SK-N-SH (cell line): ENCODE measurements at places on chromosomes 11 and 22. TPM values are rescaled to one million over a fixed set of nuclear protein-coding genes. Genes with fewer than 3 reads are reported as not detected.

DUSP8 gene
- 2.0 and 2.2 TPM in 2 replicates for polyA plus RNA-seq

HOATZ gene
- polyA plus RNA-seq: 4.4 and 4.9 TPM in 2 replicates

NCAM1 gene
- polyA plus RNA-seq: 19.4 and 20.7 TPM in 2 replicates

DNA sequence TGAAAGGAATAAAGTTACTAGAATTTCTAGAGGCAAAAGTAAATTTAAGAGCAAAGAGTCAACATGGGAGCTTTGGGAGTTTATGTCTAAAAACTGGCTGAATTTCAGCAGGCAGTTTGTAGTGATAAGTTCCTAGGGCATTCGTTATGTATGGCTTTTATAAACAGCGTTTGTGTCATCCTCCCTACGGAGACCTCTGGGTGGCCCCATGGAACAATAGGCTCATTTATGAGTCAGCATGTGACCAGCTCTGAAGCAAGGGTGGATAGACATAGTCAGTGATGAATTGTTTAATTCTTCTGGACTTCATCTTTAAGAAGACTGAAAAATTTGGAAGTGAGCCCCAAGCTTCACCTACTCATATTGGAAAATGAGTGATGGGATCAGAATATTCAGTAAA is 37.1 kb downstream of the SVIP start:
- H3K4me1 ChIP-seq: peaks cover 21% of the 10 kb centered on the region
- DNase-seq: no peak
- no peaks in the 10 kb centered on the region for H3K36me3 ChIP-seq

DNA sequence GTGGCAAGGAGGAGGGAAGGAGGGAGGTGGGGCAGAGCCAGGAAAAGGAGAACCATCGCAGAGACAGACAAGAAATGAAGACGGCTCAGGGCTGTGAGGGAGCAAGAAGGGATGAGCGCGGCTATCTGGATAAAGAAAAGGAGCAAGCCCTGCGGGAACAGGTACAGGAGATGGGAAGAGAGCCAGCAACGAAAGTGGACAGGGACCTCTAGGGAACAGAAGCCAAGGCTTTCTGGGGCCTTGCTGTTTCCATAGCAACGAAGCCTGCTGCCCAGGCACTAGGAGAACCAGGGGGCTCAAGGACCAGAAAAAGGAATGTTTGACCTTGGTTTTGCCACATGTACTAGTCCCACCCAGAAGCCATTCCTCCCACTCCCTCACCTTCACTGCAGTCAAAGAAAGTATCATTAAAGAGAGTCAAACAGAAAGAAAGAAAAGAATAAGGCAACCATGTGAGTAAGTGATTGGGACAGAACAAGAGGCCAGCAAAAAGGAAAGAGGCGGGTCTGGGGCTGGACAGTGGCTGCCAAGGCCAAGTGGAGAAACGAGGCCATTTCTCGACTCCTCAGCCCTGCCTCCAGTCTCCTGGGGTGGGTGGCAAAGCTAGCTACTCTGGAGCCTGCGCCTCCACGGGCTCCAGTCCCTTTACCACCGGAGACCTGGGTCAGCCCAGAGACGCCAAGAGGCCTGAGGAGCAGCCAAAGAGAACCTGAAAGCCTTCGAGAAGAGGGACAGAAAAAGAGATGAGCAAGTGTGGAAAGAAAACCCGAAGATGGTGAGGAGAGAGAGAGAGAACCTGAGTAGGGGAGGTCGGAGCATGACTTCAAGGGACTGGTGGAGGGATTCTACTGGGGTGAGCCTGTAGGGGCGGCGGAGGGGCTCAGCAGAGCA is 35.1 kb downstream of the NRXN2 start:
- peaks cover 6% of the 10 kb centered on the region; the same call in 1 of the 2 replicates for H3K27me3 ChIP-seq
- H3K4me3 ChIP-seq: no peak overlapping the region
- peak overlapping the region; percentile 35; the same call in 1 of the 2 replicates for H3K27ac ChIP-seq
- no peaks in the 10 kb centered on the region for H3K36me3 ChIP-seq

GRCh38 chr11:36608491-36609199 is 10.6 kb upstream of the RAG2 start:
- H3K36me3 ChIP-seq: peaks cover 7% of the 10 kb centered on the region
- no peaks in the 10 kb centered on the region for H3K27me3 ChIP-seq
- peak overlapping the region; percentile 85 for H3K27ac ChIP-seq
- peaks cover 21% of the 10 kb centered on the region for H3K4me1 ChIP-seq
- DNase-seq: no peak
- no peak overlapping the region for H3K4me3 ChIP-seq

GRCh38 chr11:67265633-67266448 is 432 bp upstream of the GRK2 start:
- no peak overlapping the region for H3K27ac ChIP-seq
- H3K27me3 ChIP-seq: no peaks in the 10 kb centered on the region
- peak overlapping the region; percentile 90 for H3K4me3 ChIP-seq

DNA sequence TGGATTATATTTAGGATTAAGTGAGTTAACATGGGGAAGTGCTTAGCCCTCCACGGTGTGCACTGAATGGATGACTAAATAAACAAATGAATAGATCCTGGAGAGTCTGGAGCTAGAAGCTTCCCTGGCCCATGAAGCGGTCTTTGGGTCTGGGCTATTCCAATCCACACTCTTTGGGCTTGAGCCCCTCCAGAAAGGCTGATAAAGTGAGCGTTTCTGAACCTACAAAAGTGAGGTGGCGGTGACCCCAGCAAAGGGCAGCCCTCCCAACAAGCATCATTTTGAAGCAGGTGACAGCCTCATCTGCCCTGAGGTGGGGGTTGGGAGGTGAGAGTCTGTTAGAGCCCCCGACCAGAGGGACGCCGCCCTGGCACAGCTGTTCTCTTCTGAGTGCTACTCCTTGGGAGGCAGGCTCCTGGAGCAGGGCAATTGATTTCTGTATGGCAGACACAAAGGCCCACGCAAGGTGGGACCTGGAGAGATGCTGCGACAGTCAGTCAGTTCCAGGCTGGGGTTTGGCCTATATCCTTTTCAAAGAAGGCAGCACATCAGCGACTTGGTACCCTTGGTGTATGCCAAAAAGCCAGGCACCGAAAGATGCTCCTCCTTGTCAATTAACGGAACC is 157.8 kb downstream of the CACNA1I start:
- H3K4me1 ChIP-seq: no peaks in the 10 kb centered on the region
- H3K4me3 ChIP-seq: no peak overlapping the region
- H3K27me3 ChIP-seq: no peaks in the 10 kb centered on the region
- H3K27ac ChIP-seq: no peak overlapping the region
- no peaks in the 10 kb centered on the region for H3K36me3 ChIP-seq
